ENCODE measurements at places on chromosomes 16 and 17.

DNA sequence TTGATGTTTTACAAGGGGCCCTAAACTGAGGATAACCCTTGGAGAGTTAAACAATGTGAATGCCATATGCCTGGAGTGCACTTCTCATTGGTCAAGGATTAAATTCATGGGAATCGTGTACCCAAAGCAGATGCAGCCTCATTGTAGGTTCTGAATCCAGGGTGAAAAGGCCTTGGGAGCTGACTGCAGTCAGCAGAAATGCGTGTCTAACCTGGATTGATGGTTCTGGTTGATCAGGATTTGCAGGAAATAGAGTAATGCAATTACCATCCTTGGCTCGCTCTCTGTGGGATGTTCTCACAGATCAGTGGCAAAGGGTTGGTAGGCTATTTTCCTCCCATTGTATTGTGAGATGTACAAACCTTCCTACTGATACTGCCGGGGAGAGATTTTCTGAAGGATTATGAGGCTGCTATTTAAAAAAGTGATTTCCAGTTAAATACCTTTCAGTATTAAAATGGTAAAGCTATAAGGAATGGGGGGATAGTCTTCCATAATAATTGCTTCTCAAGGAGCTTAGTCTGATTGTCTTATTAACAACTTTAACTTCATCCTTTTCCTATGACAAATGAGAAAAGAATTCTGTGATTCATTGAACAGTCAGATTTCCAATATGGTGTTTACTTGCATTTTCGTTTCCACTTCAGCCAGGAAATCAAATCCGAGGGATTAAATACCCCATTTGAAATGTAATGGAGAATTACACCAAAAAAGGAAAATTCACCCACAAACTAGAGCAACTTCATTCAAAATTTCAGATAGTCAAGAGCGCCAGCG lies 1028.1 kb upstream of the EEF2KMT start:
- DNase-seq: no peak

- no peak for DNase-seq
Observed at GRCh38 chr16:76926595-76926994, 264.4 kb upstream of the MON1B start.

DNA sequence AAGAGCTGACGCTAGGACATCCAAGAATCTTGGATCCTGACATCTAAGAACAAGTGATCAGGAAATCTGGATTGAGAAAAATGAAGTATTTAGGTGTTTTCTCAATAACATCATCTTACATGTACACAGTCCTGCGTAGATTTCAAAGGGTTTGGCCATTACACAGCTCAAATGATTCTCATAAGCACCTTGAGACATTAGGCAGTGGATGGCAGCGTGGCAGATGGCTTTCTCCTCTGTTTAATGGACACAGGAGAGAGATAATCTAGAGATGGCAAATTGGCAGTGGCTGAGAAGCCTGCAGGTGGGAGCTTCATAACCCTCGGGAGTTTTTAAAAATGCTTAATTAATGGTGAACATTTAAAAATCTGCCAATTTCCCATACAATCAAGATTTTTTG lies 137.5 kb downstream of the ZFHX3 start:
- no peak for DNase-seq

- DNase-seq: no peak
Observed at GRCh38 chr16:53502331-53503269, at the start of gene AKTIP. Gene AKTIP, minus strand, starts transcription at chr16:53503209. Its CDS starts 2,950 bp downstream, at chr16:53500259.
